ENCODE measurements at places on chromosomes 5 and 9.

DNA sequence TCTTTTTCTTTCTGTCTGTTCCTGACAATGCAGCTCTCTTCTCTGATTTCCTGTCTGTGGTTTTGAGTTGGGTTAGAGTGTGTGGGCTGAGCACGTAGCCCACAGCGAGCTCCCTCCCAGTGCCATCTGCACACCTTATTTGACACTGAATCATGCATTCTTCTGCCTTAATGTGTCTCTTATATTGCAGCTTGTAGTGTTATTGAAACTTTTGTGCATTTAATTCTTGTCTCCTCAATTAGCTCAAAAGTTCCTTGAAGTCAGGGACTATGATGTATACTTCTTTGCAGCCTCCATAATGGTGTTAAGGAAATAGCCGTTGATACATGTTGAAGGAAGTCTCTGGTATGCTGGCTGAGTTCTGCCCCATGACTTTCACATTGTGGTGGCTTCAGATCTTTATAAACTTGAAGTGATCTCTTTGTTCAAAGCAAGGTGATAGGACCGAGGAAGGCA lies 576.2 kb upstream of the CLINT1 start:
- DNase-seq = peak; percentile 66

DNA sequence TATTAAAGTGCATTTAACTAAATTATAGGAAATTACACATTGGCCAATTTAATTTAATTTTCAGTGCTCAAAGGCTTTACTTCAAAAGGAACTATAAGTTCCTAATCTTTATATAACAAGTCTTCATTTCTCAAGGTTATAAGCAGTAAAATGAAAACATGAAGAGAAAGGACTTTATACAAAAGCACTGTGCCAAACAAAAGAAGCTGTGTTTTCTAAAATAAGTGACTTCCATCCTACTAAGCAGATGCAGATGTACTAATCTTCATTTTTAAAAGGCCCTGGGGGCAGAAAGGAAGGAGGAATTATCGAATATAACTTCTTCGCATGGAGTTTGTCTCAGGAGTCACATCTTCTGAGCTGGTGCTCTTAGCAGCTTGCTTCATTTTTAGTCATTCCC lies 81.4 kb downstream of the SHC3 start:
- no peak for DNase-seq

DNA sequence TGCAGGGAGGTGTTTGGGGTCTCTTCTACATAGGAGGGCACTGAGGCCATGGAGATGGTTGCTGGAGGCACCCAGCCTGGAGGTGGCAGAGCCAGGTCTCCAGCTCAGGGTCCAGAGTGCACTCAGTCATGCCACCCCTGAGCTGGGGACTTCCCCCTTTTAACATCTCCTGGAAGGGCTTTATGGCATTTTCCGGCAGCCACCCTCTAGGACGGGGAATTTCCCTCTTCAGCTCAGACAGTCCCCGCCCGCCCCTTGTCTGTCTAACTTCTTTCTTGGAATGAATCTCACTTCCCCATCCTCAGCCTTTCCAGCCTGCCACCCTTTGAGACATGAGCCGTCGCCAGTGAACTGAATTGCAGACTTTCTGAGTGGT lies 49.9 kb downstream of the COL15A1 start:
- no peak for DNase-seq

DNA sequence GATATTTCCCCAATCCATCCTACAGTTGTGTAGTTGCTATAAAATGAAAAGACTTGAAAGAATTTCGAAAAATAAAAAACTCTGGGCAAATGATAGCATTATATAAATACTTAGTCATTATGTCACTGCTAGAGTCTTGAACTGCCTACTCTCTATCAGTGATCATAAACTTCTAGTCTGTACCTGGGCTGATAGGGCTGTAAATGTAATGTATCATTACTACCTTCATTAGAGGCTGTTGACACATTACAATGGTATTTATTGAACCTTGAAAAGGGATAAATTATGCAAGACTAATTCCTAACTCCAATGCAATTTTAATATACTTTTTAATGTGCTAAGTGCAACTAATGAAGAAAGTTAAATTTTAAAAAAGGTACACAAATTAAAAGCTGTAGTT lies 214.1 kb upstream of the EFNA5 start:
- DNase-seq = no peak

DNA sequence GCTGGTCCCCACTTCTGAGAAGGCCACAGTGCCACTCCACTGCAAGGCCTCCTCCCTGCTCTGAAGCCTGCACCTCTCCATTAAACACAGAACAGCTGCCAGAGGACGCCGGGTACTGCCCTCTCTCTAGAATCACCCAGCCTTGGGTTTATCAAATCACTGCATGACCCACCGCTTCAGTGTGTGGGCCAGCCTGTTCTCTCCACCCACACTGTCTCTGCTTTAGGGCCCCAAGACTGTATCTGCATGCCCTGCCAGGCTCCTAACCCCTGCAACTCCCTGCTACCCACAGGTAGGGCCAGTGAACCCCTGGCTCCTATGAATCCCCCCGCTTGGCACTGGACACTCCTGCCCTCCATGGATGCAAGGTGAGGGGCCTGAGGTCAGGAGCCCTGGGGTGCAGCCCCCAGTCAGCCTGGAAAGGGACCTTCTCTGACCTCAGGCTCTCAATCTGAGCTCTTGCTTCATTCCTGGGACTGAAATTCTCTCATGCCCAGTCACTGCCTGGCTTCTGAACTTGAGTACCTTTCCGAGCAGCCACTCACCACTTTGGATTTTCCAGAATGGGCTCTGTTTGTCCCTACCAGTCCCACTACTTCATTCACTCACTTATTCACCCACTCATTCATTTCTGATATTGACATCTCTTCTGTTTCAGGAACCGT lies 206.3 kb downstream of the GABBR2 start:
- DNase-seq = no peak

DNA sequence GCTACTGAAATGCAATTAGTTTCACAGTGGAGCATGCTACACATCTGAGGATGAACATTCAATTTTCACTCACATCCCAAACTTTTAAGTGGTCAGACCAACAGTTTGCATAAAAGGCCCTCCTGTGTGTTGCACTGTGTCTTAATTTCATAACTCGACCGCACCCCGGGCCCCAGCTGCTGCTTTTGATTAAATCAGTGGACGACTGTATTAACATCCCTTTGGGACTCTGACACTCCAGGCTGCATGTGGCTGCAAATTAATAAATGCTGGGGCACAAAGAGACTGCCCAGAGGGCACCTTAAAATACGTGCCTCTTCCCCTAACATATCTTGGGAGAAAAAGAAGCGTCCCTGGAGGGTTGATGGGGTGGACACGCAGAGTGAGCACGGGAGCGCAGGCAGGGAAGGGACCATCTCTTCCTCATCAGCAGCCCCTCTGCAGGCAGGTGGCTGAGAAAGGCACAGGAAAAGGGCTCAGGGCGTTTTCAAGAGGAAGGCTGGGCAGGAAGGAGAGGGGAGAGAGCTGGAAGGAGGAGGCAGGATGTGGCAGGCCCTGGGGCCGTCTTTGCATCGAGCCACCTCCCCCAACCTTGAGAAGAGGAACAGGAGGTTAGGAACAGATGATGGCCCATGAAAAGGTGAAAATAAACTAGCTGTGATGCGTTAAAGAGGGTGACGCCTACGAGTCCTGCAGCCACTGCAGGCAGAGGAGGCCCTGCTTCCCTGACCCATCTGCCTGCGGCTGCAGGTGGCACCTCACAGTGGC lies 18.6 kb downstream of the MED10 start:
- no peak for DNase-seq

DNA sequence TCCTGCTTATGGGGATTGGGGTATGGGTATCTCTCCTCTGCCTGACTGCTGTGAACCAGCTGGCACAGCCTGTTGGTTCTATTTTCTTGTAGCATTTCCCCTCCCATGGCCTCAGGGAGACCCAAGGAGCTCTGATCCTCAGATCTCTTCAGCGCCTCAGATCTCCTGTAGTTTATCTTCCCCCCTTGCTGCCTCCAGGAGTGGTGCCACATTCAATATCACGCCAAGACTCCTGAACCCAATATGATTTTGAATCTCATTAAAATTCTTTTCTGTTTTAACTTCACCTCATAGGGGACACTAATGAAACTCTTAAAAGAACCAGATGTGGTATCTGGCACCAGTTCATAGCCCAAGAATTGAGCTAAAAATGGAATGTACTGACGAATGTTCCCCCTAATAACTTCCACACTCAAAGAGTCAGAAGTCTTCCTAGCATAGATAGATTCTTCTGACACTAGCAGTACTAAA lies 59.6 kb upstream of the LIFR start:
- no peak for DNase-seq

- DNase-seq = peak; percentile 47
Observed at GRCh38 chr5:171415115-171415730, 4.2 kb upstream of the FGF18 start.

DNA sequence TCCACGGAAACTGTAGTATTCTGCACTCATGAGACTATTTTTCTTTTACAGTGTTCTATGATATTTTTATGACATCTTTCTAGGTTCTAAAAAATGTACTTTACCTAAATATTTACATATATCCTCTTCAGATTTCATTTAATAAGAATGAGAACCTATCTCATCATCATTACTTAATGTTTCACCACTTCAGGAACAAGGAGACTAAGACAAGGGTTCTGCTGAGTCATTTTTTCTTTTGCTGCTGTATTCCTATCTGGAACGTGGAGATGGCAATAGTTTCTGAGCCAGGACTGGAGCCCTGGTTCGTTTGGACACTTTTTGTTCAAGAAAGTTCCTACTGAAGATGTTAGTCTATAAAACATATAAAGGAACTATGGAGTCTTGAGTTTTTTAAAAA lies 258.2 kb upstream of the MAP3K1 start:
- no peak for DNase-seq

- no peak for DNase-seq
Observed at GRCh38 chr5:131661933-131662332, 26.9 kb upstream of the RAPGEF6 start.

GRCh38 chr5:157598350-157598936 lies 22.9 kb upstream of the ADAM19 start:
- peak; percentile 59 for DNase-seq

GRCh38 chr9:113807173-113808061 lies 68.7 kb upstream of the ZNF618 start:
- DNase-seq = peak; percentile 50

DNA sequence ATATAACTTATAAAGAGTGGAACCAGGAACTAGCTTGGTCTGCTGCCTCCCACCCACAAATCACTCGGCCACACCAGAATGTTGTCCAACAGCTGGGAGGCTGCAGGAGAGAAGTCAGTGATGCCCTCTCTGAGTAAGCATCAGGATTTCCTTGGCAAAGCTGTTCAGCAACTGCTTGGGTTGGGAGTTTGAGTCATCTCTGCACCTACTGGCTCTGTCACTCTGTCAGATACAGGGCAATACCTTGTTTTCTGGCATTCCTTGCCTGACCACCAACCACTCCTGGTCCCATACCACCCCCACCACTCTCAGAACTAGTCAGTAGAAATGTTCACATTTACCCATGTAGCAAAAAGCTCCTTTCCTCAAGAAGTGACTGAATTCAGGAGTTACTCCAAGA lies 36.8 kb upstream of the GCNT4 start:
- DNase-seq = no peak

DNA sequence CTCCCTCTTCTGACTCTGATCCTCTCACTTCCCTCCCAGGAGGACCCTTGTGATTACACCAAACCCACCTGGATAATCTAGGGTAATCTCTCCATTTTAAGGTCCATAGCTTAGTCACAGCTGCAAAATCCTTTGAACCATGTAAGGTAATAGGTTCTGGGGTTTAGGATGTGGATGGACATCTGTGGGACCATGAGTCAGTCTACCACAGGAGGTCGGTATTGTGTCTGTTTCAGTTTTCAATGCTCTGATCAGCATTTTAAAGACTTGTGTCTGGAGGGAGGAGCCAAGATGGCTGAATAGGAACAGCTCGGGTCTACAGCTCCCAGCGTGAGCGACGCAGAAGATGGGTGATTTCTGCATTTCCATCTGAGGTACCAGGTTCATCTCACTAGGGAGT lies 112.6 kb downstream of the CAVIN4 start:
- DNase-seq = no peak

- no peak for DNase-seq
Observed at GRCh38 chr9:113449376-113449775, 14.2 kb upstream of the RGS3 start.

DNA sequence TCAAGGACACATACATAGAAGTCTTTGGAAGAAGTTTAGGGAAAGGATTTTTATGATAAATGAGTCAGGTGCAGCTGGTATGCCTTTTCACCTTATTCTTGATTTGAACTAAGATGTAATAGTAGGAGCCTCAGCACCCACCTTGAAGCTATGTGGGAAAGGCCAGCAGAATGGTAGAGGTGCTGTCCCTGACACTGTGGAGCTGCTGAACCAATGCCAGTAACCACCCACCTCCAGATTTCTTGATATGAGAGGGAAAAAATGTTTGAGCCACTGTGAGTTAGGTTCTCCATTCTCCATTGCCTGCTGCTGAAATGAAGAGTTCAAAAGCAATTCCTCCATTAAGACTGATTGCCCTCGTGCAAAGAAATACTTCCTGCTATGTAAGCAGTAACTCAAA lies 12.2 kb upstream of the HMGCR start:
- no peak for DNase-seq

GRCh38 chr5:112004867-112005622 lies 248.1 kb upstream of the NREP start:
- no peak for DNase-seq

- no peak for DNase-seq
Observed at GRCh38 chr5:128965638-128966302, 482 bp downstream of the SLC27A6 start.

GRCh38 chr9:134455934-134456755 lies 129.9 kb downstream of the RXRA start:
- DNase-seq = no peak

DNA sequence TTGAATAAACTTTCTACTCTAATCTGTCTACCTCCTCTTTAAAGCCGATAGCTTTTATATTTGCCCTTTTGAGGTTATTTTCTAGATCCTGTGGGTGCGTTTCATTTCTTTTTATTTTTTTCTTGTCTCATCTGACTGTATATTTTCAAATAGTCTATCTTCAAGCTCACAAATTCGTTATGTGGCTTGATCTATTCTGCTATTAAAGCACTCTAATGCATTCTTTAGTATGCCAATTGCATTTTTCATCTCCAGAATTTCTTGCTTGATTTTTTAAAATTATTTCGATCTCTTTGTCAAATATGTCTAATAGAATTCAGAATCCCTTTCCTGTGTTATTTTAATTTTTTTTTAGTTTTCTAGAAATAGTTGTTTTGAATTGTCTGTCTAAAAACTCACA lies 172.4 kb downstream of the CYLC2 start:
- DNase-seq = no peak

DNA sequence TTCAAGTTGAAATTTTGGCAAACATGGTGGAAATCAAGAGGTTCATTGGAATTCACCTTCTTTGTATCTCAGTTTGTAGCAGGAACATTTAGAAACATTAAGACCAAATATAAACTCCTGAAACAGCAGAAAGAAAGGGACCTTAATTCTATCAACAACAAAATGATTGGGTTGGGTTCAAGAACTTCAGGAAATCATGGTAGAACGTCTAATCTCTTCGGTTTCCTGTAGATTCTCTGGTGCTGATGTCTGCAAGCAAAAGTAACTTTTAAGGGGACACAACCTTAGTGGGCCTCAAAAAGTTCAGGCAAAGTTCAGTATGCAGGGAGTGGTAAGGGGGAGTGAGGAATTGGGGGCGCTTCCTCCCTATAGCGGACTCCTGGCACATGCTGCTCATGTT lies 3.4 kb downstream of the IL33 start:
- DNase-seq = no peak

- no peak for DNase-seq
Observed at GRCh38 chr5:67124556-67124955, 72.0 kb downstream of the CD180 start.

GRCh38 chr9:6917162-6917561 lies 159.4 kb downstream of the KDM4C start:
- no peak for DNase-seq

- peak; percentile 17 for DNase-seq
Observed at GRCh38 chr5:172274951-172275753, 8.4 kb downstream of the UBTD2 start.

Measured in NAMALWA (cell line).